ENCODE measurements at places on chromosomes 5 and 9. TPM values are rescaled to one million over a fixed set of nuclear protein-coding genes. Genes with fewer than 3 reads are reported as not detected.

The CCDC112 gene
- 6.7 TPM for total RNA-seq

The CDC26 gene
- 34.0 TPM for total RNA-seq

The TCERG1 gene
- 74.5 TPM for total RNA-seq

The GRXCR2 gene
- not detected for total RNA-seq

The ANKRD34B gene
- total RNA-seq: not detected

The SPATA6L gene
- total RNA-seq: 0.65 TPM

The CARD9 gene
- total RNA-seq: 2.9 TPM

The IL7R gene
- total RNA-seq: 12.0 TPM

The RFESD gene
- total RNA-seq: 1.5 TPM

The CCL21 gene
- not detected for total RNA-seq

The SPATA31A3 gene
- total RNA-seq: not detected

The NXNL2 gene
- total RNA-seq: 2.1 TPM

The OMD gene
- 8.0 TPM for total RNA-seq

The CCNJL gene
- total RNA-seq: 1.1 TPM

The HTR4 gene
- total RNA-seq: not detected
